ENCODE measurements at places on chromosomes 6 and 20. TPM values are rescaled to one million over a fixed set of nuclear protein-coding genes. Genes with fewer than 3 reads are reported as not detected.

- peak; percentile 43 for ATAC-seq
Observed at GRCh38 chr6:137227871-137228302, 8.7 kb upstream of the IFNGR1 start.

The SLC35D3 gene
- total RNA-seq, result not detected

The BPI gene
- total RNA-seq, result 0.47 TPM

- no peak for ATAC-seq
Observed at GRCh38 chr6:40626886-40627285, 39.7 kb upstream of the LRFN2 start.

GRCh38 chr6:149108038-149108748 lies 209.3 kb upstream of the TAB2 start:
- ATAC-seq, result no peak

The RALGAPA2 gene
- total RNA-seq, result 24.9 TPM

GRCh38 chr20:5719861-5720403 lies 30.3 kb upstream of the SHLD1 start:
- ATAC-seq, result no peak

Measured in gastroesophageal sphincter (tissue), 4 donors.